Progenitor cell of endocrine pancreas (in vitro differentiated cells): ENCODE measurements at places on chromosomes 11 and 22.

DNA sequence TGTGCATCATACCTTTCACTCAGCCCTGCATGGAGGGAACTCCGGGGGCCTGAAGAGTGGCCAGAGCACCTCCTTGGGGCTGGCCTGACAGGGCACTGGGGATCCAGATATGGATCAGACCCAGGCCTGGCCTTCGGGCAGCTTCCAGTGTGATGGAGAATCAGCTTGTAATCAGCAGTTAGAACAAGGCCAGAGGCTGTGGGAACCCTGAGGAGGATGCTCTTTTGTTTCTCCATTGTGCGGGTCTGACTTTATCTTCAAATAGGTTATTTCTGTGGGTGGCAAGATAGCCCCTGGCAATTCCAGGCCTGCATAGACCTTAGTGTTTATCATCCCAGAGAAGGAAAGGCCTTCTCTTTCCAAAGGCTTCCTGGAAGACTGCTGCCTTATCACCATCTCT, 12.3 kb downstream of the DGAT2 start:
- DNase-seq: no peak

DNA sequence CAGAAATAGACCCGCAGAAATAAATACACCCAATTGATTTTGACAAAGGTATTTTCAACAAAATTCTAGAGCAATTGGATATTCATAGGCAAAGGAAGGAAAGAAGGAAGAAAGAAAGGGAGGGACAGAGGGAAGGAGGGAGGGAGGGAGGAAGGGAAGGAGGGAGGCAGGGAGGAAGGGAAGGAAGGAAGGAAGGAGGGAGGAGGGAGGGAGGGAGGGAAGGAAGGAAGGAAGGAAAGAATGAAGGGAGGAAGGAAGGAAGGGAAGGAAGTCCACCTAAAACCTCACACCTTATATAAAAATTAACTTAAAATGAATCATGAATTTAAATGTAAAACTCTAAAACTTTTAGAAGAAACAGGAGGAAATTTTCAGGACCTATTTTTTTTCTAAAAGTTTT, 94.2 kb upstream of the USP47 start:
- DNase-seq: no peak

DNA sequence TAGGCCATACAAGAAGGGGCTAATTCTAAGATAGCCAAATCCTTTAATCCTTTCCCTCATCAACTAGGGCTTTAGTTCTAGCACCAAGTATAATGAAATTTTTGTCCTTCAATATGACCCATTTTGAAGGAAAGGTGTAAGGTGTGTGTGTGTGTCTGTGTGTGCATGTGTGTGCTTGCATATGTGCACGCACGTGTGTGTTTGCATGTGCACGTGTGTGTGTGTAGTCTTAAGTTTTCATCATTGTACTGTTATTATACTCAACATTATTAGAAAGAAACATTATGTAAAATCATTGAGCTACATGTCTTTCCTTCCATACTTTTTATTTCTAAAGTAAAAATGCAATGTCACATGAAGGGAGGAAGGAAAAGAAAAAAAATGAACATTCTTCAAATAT, 547.7 kb downstream of the FAM181B start:
- no peak for DNase-seq

- no peak for DNase-seq
Measured at GRCh38 chr11:77409046-77409445, 64.8 kb downstream of the PAK1 start.

GRCh38 chr11:119193001-119193400, 7.7 kb downstream of the NHERF4 start:
- DNase-seq: no peak

GRCh38 chr11:5547982-5548381, 358 bp downstream of the OR52H1 start:
- no peak for DNase-seq

- DNase-seq: no peak
Measured at GRCh38 chr11:31788085-31788484, 23.0 kb downstream of the PAX6 start.

GRCh38 chr22:38930512-38930911, 26.9 kb upstream of the APOBEC3A start:
- no peak for DNase-seq

DNA sequence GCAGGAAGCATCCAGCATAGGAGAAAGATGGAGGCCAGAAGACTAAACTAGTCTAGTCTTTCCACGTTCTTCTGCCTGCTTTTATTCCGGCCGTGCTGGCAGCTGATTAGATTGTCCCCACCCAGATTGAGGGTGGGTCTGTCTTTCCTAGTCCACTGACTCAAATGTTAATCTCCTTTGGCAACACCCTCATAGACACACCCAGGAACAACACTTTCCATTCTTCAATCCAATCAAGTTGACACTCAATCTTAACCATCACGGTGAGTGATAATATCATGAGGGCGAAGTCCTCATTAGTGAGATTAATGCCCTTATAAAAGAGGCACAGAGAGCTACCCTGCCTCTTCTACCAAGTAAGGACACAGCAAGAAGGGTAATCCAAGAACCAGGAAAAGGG, 424.2 kb downstream of the LARGE1 start:
- no peak for DNase-seq

DNA sequence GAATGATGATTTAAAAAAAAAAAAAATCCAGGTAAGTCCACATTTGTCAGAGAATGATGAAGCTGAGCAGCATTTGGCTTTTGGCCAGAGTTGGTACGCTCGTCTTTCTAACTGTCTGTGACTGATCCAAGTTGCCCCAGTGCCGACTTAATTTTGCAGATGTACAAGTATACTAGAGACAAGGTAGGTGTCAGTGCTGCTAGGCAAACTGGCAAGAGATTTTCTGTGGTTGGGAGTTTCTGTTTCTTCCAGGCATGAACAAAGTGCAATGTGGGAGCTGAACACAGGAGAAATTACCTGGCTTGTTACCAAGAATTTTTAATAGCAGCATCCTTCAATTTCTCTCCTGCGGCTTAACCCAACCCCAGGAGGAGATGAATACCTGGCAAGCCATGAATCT, 307.7 kb downstream of the BUD13 start:
- no peak for DNase-seq

GRCh38 chr11:114392735-114393667, 7.3 kb downstream of the C11orf71 start:
- DNase-seq: no peak

DNA sequence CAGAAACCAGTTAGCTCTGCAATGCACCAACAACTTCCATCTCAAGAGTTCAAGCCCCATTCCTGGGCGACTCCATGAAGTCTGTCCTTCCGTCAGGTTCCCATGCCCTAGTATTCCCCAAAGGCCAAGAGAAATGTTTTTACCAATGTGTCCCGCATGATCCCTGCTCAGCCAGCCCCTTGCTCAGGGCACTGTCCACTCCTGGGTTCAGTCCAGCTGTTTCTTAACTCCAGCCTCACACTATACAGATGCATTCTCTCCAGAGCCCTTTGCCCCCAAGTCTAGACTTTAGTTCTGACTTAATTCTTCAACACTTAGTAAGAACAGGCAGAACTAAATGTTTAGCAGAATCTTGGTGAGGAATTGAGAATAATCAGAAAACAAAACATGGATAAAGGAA, 497.5 kb downstream of the SOX6 start:
- no peak for DNase-seq

DNA sequence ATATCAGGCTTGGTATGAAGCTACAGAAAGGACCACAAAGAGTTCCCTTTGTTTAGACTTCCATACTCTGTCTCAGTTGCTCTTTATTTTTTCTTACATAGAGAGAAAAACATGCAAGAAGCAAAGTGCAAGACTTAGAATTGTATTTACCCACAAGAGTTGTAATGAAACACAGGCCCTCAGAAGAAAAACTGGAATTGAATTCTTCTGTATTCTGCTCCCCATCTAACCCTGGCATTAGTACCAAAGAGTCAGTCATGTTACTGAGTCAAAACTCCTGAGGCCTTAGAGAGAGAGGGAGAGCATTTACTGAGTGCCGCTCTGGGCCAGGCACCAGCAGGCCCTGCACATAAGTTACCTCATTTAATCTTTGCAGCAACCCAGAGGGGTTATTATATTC, 43.9 kb upstream of the DLAT start:
- no peak for DNase-seq

DNA sequence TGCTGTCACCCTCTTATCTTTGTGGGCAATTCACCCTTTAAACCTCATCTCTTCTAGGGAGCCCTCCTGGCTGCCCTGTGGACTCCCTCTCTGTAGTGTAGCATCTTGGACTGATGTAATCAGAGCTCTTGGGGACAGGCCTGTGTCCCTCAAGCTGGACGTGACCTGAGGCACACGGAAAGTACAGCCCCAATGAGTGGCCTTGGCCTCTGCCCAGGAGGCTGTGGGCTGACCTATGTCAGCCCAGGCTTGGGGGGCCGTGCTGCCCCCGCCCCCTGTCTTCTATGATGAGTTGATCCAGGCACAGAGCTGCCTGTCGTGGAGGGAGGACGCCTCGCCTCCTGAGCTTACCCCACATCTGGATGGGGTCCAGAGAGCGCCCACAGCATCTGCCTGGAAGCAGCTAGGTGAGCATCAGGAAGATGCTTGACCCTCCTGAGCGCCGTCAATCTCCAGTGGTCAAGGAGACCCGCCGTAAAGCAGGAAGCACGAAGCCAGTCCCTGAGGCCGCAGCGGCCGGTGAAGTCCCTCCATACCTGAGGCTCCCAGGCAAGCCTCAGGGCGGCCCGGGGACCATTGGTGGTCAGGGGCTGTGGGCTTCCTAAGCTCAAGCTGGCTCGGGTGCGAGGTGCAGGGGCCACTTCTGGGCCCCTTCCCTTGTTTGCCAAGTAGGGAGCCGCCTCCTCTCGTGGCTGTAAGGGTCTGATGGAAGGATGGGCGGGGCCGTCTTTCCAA, 1136.9 kb downstream of the BRD1 start:
- no peak for DNase-seq

- no peak for DNase-seq
Measured at GRCh38 chr11:26045082-26045481, 286.8 kb upstream of the ANO3 start.

- no peak for DNase-seq
Measured at GRCh38 chr11:11669233-11669846, 47.5 kb upstream of the GALNT18 start.

DNA sequence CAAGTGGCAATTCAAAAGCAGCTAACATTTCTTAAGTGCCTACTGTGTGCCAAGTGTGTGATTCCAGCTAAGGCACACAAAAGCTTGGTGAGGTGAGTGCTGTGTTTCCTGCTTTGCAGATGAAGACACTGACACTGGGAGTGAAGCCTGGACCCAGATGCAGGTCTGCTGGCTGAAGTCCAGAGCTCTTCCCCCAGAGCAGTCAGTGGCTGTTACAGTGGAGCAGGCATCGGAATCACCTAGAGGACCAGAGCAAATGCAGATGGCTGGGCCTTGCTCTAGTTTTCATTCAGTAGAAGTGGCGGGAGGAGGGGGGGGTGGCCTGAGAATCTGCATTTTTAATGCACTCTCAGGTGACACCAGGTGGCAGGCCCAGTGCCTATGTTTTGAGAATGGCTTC, 342.3 kb downstream of the CADM1 start:
- no peak for DNase-seq

- DNase-seq: no peak
Measured at GRCh38 chr11:110525883-110526282, 96.1 kb downstream of the FDX1 start.

DNA sequence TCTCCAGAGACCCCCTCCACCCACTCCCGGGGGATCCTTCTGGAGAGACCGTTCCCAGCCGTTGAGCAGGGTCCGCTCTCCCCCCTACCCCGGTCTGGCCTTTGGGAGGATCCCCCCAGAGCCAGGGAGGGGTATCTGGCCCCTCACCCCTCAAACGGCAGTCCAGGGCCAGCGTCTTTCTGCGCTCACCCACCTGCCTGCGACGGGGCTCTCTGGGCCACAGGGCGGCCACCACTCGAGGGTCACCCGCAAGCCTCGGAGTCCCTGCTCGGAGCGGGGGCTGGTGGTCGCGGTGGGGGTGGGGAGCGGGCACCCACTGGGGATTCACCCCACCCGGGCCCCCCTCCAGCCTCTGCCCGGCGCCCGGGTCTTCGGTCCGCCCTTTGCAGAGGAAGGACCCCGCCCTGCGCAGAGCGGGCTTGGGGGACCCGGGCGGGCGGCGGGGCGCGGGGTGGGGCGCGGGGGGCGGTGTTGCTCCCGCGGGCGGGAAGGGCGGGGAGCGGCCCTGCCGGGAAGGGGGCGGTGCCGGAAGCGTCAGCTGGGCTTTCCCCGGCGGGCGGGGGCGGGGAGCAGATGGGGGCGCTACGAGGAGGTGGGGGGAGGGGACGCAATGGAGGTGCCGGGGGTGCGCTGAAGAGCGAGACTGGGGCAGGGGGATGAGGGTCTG, 16.6 kb downstream of the CRELD2 start:
- DNase-seq: no peak

GRCh38 chr11:121538054-121538453, 85.3 kb upstream of the SORL1-AS1 start:
- no peak for DNase-seq

DNA sequence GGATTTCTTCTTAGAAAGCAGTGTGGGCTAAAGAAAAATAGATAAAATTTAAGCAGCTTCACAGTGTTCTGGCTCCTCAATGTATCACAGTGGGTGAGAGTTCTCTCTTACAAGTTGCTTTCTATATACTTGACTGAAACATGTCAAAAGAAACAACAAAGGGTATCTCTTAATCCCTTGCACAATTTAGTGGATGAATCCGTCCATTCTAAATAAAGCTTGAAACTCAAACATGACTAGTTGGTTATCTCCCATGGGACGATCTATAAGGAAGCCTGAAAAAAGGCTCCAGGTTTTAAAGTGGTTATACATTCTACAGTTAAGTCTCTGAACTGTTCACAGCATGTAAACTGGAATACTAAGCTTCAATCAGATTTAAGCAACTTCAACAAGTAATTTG, 993.1 kb upstream of the CNTN5 start:
- no peak for DNase-seq

DNA sequence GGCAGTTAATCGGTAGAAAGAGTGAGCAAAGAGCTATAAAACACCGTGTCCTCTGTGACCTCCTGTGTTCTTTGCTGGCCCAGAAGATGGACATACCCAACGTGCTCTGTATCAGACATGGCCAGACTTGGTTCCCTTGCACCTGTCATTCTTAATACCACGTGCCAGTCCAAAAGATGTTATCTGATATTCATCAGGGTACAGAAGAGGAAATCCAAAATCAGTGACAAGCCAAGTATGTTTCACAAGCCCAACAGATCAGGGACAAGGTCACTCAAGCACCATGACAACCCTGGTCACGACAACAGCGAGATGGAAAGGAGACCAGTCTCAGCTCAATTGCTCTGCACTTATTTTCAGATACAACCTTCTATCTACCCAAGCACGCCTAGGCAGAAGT, 3.4 kb downstream of the LRP4 start:
- DNase-seq: no peak

DNA sequence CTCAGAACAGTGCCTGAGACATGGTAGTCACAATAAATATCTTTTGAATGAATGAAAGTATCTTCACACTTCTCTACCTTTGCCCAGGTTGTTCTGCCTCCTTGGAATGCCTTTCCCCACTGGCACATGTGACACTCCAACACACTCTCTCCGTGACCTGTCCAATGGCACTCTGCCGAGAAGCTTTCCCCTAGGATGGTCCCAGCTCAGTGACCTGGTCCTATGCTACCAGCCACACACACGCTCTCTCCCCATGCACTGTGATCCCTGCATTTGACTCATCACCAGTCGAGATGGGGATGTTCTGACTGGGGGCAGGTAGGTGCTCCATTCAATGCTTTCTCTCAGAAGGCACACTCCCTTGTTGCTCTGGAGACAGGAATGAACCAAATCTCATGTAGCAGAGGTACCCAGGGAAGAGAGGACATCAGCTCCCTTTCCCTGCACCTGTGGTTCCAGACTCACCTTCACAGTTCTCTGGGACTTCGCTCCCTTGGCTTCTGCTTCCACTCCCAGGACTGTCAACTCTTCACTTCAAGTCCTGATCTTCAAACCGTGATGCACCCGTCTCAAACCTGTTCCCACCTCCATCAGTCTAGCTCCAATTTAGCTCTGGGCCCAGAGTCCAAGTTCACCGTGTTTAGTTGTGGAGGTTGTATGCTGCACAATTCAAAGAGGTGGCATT, 30.7 kb upstream of the LMO1 start:
- DNase-seq: no peak
